ENCODE measurements at places on chromosomes 2 and 18.

- no peak for DNase-seq
Observed at GRCh38 chr18:41012194-41012593, 942.8 kb upstream of the PIK3C3 start.

DNA sequence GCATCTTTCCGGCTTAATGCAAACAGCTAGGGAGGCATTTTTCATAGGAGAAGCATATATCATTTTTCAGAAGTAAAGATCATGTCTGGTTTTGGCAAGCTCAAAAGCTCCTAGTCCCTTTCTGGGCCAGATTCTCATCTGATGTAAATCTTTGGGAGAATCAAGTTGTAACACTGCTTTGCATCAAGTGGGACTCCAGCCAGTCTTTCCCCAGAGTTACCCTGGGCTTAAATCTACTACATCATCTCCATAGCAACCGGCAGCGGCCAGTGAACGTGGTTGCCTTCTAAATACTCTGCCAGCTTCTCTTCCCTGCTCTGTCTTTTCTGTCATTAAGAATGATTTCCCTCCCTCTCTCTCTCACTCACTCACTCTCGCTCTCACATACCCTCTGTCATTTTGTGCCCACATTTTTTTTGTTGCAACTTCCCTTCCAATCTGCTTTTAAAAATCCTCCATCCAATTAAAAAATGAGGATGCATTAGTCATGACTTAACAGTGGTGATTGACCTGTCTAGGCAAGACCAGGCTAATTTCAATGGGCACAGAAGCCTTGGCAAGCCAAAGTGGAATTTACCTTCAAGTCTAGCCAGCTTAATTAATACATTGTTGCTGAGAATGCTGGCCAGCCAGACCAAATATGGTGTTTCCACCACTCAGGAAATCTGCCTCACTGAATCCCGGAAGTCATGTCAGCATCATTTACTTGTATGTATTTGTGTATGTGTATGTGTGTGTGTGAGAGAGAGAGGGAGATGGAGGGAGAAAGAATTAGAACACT, 93.0 kb downstream of the NRP2 start:
- DNase-seq, result no peak

GRCh38 chr2:38806733-38807059, 28.7 kb downstream of the GEMIN6 start:
- no peak for DNase-seq

DNA sequence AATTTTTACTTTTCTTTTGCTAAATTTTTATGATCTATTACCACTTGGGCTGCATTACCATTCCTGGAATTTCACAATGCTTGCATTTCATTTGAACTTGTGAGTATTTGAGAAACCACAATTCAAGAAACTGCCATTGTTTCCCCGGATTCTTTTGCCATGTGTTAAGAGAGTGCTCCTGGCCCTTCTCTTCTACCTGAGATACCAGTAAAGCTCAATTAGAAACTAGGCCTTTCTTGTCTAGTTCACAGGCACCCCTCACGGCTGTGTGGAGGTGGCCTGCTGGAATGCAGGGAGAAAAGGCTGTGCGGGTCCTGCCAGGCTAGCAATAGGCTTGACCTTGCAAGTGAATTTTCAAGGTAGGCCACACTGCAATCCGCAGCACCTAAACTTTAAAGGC, 40.8 kb downstream of the ZEB2 start:
- no peak for DNase-seq

GRCh38 chr2:68316111-68316510, 3.6 kb downstream of the CNRIP1 start:
- DNase-seq, result no peak

DNA sequence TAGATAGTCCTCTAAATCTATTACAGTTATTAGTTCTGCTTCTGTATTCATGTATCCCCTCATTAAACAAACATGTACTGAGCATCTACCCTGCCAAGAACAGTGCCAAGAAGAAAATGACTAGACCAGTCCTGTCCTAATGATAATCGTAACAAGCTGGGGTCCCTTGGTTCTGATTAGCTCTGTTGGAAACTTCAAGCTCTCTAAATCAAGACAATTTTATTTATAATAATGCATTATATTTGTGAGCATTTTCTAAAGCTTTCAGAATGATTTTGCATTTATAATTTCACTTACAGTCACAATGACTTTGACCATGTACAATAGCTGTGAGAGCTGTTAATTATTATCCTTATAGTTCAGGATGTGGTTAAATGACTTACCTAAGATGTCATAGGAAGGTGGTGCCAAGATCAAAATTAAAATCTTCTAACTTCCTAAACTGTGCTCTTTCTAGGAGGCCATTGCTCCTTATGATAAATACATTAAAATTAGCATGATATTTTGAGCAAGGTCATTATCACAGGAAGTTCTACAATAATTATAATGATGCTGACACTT, 336.5 kb upstream of the SLC39A10 start:
- no peak for DNase-seq

DNA sequence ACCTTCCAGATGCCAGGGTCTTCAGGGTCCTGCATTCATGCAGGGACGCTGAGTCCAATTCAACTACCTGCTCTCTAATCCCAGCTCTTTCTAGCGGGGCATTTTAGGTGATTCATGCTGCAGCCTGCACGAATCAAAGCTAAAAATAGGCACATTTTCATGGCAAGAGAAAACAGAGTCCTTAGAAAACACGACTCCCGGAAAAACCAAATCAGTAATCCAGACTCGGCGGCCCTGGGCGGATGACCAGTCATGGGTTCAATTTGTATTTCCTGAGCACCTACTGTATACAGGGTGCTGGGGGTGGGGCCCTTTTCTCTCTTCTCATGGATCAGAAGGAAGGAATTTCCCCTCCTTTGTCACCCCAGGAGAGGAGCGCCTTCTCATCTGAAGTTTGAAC, 64.4 kb downstream of the LONRF2 start:
- DNase-seq, result no peak

All from putamen (tissue), 1 donor.